Activated CD4-positive, alpha-beta memory T cell treated with anti-CD3 and anti-CD28 coated beads for 36 hours (primary cell): ENCODE measurements at places on chromosomes 13 and 19. TPM values are rescaled to one million over a fixed set of nuclear protein-coding genes. Genes with fewer than 3 reads are reported as not detected.

PCDH9 gene
- total RNA-seq, result under 0.01 TPM

ZNF835 gene
- total RNA-seq, result 0.97 TPM

TMEM59L gene
- 0.40 TPM for total RNA-seq

TNFRSF19 gene
- total RNA-seq, result not detected

SIGLECL1 gene
- not detected for total RNA-seq

PDS5B gene
- total RNA-seq, result 61.7 TPM

NECTIN2 gene
- total RNA-seq, result 0.71 TPM

SIGLEC12 gene
- 0.22 TPM for total RNA-seq

RUBCNL gene
- 0.74 TPM for total RNA-seq
